Common myeloid progenitor, CD34-positive (primary cell): ENCODE measurements at places on chromosomes 7 and 10.
A peak's percentile ranks its signal among the peaks of the same experiment; 100 is the strongest.

GRCh38 chr7:66912195-66912594 is 8.8 kb upstream of the TMEM248 start:
- DNase-seq, result no peak

- no peak for DNase-seq
Measured at GRCh38 chr7:90839727-90840291, 243.7 kb downstream of the CDK14 start.

DNA sequence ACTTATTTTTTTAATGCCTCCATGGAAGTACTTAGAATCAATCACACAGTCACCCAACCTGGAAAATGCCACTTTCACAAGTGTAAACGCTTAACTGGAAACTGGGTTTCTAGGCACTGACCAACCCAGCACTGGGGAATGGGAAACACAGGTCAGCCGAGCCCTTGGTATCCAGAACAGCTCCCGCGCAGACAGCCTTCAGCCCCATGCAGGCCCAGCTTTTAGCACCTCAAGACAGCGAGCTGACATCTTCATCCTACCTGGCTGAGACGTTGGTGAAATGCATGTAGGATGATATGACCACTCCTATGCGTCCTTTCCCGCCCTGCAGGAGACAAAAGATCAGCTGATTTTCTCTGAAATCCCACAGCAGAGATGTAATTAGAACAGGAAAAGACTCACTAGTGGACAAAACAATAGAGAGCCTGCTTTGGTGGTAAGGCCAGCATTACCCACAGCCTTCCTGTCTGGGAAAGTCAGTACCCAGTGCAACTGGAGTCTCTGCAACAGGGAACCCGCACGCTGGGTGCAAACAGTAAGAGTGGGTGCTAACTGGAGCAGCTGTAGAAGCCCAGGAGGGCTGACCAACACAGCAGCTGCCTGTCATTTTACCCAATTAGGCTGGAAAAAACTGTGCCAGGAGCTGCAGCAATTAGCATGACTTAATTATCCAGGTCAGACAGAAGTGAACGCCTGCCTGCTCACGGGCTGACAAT is 153.7 kb downstream of the TNS3 start:
- no peak for DNase-seq

DNA sequence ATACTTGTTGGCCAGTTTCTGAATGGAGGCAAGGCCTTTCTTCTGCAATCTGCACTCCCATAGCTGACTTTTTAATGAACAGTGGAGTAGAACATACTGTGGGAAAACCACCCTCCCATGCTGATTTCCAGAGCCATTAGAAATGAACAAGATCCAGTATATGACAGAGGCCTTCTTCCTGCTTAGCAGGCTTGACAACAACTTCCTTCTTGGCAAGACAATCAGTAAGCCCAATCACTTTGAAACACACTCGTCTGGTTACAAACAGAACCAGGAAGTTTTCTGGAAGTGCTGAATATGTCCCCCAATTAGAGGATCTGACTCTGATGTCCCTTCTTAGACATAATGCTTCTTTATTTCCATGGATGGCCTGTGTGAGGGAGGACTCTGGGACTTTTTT is 103.4 kb downstream of the SAMD9 start:
- peak; percentile 24 for DNase-seq

DNA sequence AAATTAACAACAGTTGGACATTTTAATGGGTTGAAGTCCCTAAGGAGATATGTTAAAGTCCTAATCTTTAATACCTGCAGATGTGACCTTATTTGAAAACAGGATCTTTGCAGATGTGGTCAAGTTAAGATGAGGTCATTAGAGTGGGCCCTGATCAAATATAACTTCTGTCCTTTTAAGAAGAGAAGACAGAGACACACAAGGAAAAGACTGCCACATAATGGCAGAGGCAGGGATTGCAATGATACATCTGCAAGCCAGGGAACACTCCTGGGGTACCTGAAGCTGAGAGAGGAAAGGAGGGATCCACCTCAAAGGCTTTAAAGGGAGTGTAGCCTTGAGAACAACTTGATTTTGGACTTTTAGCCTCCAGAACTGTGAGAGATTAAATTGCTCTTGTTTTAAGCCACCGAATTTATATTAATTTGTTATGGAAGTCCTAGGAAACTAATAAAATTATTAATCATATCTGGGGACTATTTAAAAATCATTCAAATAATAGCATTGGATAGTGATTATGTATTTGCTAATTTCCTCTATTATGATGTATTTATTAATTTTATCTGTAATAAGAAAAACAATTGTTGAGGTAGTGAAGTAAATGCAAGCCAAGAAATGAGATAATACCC is 700.0 kb upstream of the PCDH15 start:
- peak; percentile 1 for DNase-seq

DNA sequence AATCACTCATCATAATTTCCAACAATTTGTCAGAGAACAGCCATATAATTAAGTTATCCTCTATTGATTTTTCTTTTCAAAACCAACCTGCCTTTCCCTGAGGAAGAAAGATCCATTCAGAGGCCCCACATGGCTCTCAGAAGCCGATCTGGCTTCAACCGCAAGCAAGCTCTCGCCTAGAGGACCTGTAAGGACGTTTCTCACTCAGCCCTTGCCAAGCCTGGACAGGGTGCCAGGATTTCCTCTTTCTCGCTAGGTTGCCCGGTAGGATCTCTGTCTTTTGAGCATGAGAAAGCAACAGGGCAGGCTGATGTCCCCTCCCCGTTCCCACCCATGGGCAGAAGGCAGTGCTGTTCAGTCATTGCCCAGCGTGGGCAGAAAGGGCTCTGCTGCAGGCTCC is 13.0 kb downstream of the AIFM2 start:
- DNase-seq, result no peak

- DNase-seq, result no peak
Measured at GRCh38 chr10:18681366-18681765, 22.1 kb downstream of the ARL5B start.

- DNase-seq, result no peak
Measured at GRCh38 chr7:140863184-140863583, 61.5 kb downstream of the BRAF start.

DNA sequence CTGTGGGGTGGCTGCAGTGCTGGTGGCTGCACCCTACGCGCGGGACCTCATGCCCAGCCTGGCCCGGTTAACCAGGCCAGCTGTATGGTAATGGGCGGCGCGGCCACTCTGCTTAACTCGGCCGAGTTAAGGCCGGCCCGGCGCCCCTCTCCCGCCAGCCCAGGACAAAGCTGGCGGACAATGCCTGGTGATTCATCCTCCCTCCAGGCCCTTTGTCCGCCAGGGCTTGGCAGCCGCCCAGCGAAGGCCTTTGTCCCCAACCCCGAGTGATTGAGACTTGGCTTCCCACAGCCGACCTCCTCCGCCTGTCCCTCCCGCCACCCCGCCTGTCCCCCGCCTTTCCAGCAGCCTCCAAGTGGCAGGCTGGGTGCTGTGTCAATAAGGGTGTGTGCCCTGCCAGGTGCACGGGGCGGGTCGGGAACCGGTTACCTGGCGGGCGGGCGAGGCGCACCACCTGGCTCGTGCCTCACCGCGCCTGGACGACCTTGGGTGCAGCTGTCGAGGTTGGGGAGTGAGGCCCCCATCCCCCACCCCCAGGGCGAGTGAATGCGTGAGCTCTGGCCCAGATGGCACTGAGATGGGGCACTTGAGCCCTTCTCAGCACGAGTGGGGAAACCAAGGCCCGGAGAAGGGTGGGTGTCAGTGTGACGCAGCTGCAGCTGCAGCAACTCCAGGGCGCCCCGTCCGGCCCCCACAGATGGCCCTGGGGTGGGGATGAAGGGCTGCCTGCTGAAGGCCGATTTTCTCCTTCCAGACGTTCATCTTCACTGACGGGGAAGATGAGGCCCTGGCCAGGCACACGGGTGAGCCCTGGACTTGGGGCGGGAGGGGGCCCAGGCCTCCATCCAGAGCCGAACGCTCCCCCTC is 4.6 kb downstream of the LFNG start:
- DNase-seq, result no peak

- DNase-seq, result no peak
Measured at GRCh38 chr7:67440321-67440720, 443.7 kb downstream of the TYW1 start.
